8988T (cell line): ENCODE measurements at places on chromosomes 5 and 9.

DNA sequence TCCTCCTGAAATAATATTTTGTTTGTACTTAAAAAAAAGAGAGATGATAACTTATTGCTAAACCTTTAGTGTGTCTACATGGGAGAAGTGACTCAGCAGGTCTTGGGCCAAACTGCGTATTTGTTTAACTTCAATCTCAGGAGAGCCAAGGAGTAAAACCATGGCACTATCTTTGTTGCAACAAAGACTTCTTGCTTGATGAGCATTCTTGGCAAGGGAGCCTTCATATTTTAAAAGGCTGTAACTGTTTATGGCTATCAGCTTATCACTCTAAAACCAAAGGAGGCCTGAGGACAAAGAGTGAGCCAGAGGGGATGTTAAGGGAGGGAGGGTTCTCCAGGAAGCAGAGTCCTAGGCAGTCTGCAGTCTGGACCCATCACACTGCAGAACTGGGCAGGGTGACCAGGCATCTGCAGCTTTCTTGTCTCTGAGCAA is 216.2 kb upstream of the S1PR3 start:
- no peak for DNase-seq

- no peak for DNase-seq
Observed at GRCh38 chr5:91514400-91514799, 131.3 kb upstream of the ARRDC3 start.

DNA sequence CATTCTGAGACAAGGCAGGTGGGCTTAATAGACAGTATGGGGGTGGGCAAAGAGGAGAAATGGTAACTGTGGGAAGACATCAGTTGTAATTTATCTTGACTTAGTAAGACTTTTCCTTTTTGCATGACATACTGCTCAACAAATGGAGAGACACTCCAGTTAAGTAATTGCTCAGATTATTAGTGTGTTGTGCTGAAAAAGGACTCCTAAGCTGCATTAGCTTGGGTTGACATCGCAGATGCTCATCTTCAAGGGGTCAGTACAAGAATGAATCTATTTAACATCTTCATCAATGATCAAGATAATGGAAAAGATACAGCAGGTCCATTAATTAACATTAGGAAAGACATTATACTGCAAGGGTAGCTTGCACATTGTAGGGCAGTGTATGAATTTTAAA is 181.1 kb upstream of the ELAVL2 start:
- DNase-seq = no peak

DNA sequence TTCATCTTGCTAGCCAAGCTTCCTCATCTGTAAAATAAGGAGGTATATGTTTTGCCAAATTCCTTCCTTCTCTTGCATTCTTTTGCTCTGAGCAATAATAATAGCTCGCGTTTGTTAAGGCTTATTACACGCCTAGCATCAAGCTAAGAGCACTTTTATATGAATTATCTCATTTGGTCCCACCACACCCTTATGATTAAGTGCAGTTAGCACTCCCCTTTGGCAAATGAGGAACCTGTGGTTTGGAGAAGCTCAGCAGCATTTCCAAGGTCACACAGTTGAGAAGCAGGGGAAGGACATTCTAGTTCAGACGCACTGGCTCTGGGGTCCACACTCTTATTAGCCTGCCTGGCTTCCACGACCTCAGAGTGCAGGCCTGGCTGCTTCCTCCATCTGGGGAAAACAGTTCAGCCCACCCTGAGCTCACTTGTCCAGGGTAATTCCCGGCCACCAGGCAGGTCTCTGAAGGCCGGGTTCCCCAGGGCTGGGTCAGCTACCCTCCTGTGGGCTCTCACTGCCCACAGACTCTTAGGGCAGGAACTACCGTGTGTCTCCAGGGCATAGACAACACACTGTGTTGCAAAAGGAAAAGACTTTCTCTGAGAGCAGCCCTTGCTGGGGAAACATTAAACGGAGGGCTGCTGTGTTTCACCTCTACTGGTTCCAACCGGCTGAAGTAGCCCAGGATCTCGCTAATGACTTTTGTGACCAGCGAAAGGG is 9.9 kb upstream of the FBP1 start:
- no peak for DNase-seq

GRCh38 chr5:14218897-14219573 is 75.9 kb downstream of the TRIO start:
- no peak for DNase-seq

GRCh38 chr9:69452110-69452782 is 127.2 kb downstream of the ENTREP1 start:
- no peak for DNase-seq

DNA sequence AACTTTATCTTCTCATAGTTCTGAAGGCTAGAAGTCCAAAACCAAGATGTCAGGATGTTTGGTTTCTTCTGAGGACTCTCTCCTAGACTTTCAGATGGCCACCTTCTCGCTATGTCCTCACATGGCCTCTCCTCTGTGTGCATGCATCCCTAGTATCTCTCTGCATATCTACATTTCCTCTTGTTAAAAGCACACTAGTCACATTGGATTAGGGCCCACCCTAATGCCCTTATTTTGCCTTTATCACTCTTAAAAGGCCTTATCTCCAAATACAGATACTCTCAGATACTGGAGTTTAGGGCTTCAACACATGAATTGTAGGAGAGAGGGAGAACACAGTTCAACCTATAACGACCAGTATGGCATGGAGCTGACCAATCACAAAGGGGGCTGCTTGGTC is 151.7 kb downstream of the PRELID2 start:
- no peak for DNase-seq

GRCh38 chr5:78792345-78793055 is 143.9 kb upstream of the LHFPL2 start:
- DNase-seq = no peak

DNA sequence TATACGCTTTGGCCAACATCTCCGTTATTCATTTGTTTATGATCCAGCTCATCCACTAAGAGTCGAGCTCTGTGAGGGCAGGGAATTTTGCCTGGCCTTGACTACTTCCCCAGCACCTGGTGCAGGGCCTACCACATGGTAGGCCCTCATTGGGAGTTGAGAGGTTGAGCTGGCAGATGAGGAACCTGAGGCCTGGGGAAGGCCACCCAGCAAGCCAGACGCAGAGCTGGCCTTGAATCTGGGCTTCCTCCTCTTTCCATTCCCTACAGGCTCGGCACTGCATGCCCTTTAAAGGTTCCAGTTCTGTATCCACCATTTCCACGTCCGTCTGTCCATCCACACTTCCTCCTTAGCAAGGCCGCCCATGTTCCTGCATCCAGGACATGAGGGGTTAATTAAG is 24.2 kb downstream of the KCNMB1 start:
- DNase-seq = no peak

DNA sequence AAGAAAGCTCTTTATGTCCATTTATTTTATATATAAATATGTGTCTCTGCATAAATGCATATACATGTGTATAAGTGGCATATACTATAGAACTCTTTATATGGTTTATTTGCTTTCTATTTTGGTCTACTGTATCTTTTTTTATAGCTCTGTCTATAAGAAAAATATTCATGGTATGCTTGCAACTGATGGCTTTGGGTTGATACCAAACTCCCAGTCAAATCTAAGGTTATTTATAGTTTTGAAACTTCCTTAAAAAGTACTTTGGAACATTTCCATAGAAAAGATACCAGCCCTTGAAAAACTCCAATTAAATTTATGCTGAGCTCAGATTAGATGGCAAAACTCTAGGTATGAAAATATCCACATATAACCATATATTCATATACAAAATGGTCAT is 120.0 kb upstream of the KLF9 start:
- DNase-seq = no peak

DNA sequence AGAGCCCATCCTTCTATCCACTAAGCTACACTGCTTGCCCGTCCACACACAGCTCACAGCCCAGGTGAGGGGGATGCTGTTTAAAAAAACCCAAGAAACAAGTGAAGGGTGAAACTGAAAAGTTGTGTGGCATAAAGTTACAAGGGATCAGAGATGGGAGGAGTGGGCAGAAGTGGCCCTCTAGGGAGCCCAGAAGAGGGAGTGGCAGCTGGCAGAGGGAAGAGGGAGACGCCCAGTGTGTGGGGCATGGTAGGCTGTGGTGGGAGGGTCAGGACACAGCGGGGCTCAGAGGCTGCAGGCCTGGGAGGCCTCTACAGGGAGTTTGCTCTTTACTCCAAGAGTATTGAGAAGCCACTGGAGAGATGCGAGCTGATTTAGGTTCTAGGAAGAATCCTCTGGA is 30.1 kb upstream of the HRH2 start:
- DNase-seq = no peak

GRCh38 chr9:120413121-120414048 is 166.6 kb downstream of the CDK5RAP2 start:
- DNase-seq = no peak

DNA sequence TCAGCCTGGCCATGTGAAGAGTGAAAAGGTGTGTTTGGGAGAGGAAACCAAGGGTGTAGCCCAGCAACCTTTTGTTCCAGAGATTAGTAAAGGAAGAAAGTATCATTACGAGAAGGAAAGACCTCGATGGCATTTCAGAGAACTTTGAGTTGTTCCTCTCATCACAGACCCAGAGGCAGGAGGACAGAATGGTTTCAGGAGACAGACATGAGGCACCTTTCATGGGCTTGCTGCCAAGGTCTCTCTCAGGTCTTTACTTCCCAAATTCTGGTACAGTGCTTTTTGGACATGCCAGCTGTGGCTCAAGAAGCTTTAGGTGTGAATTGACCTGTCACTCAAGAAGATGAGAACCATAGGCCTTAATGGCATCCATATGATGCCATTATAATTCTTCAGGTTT is 2.8 kb upstream of the MCC start:
- DNase-seq = no peak

GRCh38 chr5:41296066-41296465 is 82.7 kb upstream of the C6 start:
- no peak for DNase-seq

GRCh38 chr9:6590772-6591384 is 54.7 kb downstream of the GLDC start:
- DNase-seq = no peak

- DNase-seq = no peak
Observed at GRCh38 chr5:145668714-145669113, 166.4 kb downstream of the PRELID2 start.

DNA sequence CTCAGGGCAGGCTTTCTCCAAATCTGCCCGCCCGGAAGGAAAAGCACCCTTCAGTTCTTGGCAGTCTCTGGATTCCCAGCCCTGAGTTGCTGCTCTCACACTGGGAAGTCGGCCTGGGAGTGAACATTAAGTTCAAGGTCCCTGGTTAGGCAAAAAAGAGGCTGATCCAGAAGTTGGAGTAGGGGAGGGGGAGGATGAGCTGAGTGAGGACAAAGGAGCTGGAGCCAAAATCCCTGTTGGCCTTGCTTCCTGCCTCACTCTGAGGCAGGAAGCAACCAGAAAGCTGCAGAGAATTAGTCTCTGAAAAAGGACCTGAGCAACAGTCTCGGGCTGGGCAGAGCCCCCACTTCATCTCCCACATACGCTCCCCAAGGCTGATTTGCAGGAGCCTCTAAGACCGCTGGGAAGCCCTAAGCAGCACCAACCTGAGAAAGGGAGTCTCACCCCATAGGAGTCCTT is 15.0 kb upstream of the RPS14 start:
- no peak for DNase-seq

GRCh38 chr5:150787656-150788055 is 9.1 kb downstream of the SMIM3 start:
- no peak for DNase-seq

DNA sequence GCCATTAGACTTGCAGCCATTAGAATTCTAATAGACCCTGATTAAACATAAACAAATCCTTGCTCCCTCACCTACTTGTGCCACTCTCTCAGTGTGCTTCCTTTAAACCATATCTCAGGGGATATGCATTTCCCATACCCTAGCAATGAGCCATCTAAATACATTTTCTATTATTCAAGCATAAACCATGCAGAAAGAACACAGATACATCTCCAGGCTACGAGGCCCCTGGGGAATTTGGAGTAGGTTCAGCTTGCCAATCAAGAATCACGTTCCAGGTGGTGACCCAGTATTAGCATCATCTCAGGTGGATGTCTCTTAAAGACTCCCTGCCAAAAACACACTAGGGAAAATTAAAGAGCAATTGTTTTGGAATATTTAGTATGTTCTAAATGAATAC is 93.0 kb upstream of the CCL21 start:
- DNase-seq = no peak

GRCh38 chr5:29307478-29307877 is 1886.0 kb upstream of the CDH6 start:
- no peak for DNase-seq

GRCh38 chr5:180171568-180172094 is 37.4 kb downstream of the RASGEF1C start:
- DNase-seq = no peak
